ENCODE measurements at places on chromosomes 6 and 20.

DNA sequence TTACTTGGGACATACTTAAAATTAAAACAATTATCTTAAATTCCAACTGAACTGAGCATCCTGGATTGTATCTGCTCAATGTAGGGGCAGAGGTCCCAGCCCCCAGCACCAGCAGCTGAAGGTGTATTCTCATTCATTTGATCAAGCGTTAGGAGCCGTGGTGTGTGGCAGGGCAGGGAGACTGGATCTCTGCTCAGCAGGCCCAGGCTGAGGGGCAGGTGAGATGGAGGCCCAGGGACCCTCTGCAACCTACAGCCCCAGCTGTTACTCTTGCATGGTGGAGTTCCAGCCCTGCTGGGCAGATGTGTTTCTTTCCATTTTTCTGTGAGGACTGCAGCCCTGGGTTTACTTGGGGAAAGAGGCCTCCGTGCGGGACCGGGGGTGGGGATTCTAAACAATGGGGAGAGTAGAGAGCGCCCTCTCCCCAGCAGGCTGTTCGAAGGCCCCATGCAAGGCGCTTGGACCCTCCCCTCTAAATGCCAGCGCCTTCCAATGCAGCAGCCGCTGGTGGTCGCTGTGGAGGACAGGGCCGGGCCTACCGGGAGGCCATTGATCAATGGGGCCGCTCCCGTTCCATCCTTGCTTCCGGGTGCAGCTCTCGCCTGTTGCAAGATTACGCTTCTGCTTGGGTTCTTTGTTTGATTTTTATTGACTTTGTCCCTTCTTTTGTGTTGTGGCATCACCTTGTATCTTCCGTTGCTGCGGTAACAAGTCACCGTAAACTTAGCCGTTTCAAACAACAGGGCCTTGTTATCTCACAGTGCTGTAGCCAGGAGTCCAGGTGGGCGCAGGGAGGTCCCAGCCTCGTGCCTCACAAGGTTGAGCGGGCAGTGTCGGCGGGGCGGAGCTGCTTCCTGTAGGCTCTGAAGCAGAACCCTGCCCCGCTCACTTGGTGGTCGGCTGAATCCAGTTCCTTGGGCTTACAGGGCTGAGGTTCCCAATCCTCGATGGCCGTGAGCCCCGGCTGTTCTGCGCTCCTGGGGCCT, 134.8 kb upstream of the PHACTR3 start:
- no peak for DNase-seq

DNA sequence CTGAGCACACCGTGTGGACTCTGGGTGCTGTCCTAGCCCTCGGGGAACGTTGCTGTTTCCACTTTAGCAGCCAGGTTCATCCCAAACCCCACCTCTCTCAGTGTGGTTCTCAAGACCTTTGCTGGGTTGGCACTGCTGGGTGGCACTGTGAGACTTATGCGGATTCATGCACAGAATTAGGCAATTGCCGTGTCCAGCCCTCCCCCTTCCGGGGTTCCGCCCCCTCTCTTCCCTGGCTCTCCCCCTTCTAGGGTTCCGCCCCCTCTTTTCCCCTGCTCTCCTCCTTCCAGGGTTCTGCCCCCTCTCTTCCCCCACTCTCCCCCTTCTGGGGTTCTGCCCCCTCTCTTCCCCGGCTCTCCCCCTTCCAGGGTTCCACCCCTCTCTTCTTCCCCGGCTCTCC, 39.8 kb upstream of the SLCO4A1 start:
- DNase-seq = no peak

DNA sequence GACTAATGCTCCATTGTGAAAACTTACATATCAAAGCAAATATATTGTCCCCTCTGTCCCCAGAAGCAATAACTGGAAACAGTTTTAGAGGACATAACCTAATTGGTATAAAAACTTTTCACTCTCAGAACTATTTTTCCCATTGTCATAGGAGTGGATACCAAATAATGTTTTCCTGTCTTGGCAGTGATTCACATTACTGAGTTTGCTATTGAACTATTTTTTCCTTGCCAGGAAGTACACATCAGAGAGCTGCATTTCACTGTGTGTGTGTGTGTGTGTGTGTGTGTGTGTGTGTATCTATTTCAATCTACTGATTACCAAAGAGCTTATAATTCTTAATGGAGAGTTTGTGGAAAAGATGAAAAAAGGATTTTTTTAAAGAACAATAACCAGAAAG, 45.4 kb downstream of the AKAP12 start:
- peak; percentile 60 for DNase-seq

- DNase-seq = no peak
Measured at GRCh38 chr6:17431581-17431980, 38.2 kb downstream of the CAP2 start.

- DNase-seq = no peak
Measured at GRCh38 chr6:84789170-84789569, 24.8 kb upstream of the TBX18 start.

DNA sequence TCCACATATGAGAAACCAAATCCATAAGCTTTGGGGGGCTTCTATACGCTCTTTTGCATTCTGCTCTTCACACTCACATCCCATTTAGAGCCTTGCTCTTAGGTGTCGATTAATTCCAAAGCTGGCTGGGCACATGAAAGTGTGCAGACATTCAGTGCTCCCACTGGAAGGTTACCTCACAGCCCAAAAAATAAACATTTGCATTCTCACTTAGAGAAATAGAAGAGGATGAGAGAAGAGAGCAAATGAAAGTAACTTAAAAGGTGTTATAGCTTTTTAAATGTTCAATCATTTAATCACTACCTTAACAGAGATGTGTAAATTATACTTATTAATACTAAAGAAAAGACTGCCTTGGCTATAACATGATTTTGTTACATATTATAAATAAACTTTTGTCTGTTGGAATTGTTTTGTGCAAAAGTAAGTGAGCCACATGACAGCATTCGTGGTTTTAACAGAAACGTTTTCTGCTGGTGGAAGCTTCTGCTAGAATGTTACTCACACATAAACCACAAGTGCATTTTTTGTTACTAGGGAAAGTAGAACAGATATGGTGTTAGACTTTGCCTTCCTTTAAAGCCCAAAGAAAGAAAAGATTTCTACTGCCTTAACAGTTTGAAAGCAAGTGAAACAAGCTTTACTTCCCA, 116.7 kb downstream of the SIM1 start:
- DNase-seq = no peak

GRCh38 chr6:124368131-124368530, 564.5 kb downstream of the NKAIN2 start:
- DNase-seq = no peak

DNA sequence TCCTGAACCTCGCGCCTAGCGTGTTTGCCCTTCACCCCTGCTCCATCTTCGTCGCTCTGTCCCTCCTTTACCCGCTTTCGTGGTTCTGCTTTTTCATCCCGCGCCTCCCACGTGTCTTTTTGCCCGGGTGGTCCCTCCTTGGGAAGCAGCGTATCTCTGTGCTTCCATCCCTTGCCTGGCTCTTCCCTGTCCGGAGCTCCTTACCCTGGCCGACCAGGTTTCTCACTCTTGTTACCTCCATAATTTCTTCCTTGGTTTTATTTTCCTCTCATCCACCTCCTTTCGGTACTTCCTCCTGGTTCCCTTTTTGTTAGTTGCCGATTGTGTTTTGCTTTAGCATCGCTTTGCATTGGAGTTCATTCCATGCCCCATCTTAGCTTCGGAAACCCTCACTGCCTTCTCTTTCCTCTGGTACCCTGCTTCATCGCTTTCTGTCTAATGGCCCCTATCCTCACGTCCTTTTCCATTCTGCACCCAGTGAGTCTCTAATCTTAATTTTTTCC, 735 bp downstream of the FAM135A start:
- no peak for DNase-seq

DNA sequence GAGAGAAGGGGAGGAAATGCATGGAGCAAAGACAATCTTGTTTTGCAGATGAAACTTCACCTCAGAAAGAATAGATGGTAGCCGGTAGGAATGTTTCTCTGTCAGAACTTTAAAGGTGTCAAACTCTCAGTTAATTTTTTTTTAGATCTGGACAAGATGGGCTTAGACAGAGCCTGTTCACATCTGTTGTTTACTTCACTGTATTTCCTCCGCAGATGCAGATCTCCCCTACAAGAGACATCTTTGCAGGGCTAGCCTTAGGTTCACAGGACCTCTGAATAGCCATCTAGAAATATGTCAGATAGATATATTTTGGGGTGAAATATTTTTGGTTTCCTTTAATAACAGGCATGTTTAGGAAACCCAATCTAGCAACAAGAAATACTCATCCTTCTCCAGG, 12.1 kb upstream of the ZBP1 start:
- no peak for DNase-seq

DNA sequence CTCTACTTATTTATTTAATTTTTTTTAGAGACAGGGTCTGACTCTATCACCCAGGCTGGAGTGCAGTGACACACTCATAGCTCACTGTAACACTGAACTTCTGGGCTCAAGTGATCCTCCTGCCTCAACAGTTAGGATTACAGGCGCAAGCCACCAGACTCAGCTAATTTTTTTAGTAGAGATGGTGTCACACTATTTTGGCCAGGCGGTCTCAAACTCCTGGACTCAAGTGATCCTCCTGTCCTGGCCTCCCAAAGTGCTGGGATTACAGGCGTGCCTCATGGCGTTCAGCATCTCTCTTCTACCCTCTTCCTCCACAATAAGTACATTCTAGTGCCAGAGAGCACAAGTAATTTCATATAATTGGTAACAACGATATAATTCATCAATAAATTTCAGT, 5.5 kb downstream of the SSR1 start:
- DNase-seq = no peak

DNA sequence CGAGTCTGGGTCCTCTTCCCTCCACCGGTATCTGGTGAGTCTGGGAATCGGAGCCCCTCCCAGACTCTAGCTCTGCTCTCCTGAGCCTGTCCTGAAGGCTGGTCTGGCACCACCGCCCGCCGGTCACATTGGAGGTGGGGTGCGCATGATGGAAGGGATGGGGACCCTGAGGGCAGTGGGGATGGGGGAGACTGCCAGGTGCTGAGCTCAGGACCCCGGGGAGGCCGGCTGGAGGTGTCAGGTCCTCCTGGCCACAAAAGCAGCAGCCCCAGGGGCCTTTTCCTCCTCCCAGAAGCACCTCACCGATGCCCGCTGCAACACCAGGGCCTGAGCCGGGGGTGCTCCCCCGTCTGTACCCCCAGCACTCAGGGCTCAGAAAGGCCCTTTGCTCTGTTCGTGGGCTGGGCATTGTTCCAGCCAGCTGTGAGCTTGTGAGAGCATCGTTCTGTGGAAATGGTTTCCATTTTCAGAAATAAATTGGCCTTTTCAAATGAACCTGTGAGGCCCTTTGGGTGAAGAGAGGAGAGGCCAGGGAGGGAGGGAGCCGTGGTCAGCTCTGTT, 2.5 kb upstream of the NPBWR2 start:
- DNase-seq = peak; percentile 27

DNA sequence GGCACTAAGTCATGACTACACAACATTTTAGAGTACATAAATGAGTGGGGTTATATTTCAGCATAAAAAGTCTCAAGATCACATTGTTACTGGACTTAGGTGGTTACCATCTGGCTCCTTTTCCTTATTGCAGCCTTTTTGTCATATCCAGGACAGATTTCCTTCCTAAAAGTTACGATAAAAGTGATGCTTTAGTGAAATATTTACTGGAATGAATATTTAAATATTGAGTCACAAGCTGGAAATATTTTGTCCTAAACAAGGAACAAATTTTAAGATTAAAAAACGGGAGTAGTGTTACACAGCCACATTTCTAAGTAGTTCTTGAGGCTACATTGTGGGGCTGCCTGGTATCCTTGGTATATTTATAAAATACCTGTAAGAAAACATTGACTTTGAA, 52.2 kb downstream of the CDC40 start:
- no peak for DNase-seq

- DNase-seq = no peak
Measured at GRCh38 chr6:162181111-162181510, 546.5 kb downstream of the PRKN start.

DNA sequence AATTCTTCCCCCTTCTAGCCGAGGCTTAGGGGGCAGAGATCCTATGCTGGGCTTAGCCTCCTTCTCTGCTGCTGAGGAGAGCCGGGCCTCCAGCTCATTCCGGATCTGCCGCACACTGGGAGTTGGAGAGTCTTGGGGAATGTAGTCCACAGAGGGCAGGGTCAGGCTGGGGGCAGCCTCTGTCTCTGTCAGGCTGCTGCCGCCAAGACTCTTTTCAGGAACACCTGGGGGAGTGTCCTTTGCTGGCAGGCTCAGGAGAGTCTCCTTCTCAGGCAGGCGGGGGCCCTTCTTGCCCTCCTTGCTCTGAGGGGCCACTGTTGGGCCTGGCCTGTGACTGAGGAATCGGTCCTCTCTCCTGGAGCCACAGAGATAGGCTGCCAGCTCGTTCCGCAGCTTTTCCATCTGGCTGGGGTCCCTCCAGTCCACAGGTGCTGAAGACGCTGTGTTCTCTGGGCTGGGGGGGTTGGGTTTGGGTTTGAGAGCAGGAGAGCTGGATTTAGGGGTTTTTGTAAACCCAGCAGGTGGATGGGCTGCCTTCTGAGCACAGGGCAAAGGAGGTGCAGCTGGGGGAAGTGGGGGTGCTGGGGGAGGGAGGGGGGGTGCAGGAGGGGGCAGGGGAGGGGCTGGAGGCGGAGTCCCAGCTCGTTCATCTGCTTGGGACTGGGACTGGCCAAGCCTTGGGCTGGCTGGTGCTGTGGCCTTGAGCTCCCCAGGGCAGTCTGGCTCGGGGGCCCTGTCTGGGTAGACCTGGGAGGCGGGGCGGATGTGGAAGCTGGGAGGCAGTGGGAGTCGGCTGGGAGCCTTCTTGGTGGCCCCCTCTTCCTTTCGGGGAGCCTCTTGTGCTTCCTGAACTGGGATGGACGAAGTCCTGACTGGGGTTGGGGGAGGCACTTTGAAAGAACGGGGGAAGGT, 36.1 kb downstream of the C6orf132 start:
- no peak for DNase-seq

- no peak for DNase-seq
Measured at GRCh38 chr6:106788761-106789160, 159.4 kb downstream of the QRSL1 start.

GRCh38 chr6:122845916-122846612, 57.0 kb downstream of the SMPDL3A start:
- no peak for DNase-seq

- DNase-seq = no peak
Measured at GRCh38 chr6:144468709-144469108, 183.6 kb downstream of the UTRN start.

GRCh38 chr6:87393026-87393622, 14.6 kb upstream of the CFAP206 start:
- peak; percentile 33 for DNase-seq

DNA sequence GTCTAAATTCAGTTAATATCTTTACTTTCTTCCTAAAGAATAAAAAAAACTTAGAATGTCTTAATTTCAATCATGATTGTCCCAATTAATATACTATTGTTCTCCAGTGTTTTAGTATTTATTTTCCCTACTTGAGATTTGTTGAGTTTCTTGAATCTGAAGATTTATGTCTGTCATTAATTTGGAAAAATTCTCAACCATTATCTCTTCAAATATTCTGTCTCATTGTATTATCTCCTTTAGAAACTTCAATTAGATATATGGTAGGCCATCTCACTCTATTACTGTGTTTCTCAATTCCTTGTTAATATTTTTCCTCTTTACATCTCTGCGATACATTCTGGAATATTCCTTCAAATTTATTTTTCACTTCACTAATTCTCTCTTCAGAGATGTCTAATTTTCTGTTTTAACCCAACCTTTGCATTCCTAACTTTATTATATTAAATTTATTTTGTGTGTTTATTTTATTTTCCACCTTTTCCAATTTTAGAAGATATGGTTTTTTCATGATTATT, 268.6 kb downstream of the QKI start:
- no peak for DNase-seq

Data from left hindlimb (tissue), 1 donor.